ENCODE measurements at places on chromosomes 4 and X. TPM values are rescaled to one million over a fixed set of nuclear protein-coding genes. Genes with fewer than 3 reads are reported as not detected.

- DNase-seq = peak; percentile 43
These were observed 84.5 kb downstream of the CT47B1 start for GRCh38 chrX:120791013-120791643.

GRCh38 chr4:114384629-114385028 is 214.0 kb upstream of the UGT8 start:
- DNase-seq = peak; percentile 77

DNA sequence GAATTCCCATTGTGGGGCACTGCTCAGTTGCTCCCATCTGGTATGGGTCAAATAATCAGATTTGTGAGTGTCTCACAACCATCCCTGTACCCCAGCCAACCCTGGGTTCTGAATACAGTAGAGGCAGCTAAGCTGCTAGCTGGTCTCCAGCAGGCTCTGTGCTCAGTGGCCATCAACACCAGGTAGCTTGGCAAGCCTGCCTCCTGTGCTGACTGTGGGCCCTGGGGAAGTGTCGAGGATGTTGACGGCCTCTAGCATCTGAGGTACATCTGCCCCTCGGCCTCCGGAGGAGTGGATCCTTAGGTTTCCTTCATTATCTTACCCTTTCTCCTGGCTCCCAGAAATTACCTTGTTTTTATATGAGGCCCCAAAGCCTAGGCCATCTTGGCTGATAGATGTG is 13.3 kb downstream of the RNF4 start:
- DNase-seq = no peak

DNA sequence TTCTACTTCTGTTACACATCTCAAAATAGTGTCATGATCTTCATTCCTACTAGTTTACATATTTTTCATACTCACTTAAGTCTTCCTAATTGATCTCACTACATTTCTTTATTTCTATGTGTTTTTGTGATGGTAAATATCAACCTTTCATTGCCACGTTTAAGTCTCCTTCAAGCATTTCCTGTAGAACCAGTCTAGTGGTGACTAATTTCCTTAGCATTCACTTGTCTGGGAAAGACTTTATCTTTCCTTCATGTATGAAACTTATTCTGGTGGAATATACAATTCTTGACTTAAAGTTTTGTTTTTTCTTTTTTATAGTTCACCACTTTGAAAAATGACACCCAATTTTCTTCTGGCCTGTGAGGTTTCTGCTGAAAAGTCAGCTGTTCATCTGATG is 181.4 kb upstream of the NEIL3 start:
- peak; percentile 72 for DNase-seq

DNA sequence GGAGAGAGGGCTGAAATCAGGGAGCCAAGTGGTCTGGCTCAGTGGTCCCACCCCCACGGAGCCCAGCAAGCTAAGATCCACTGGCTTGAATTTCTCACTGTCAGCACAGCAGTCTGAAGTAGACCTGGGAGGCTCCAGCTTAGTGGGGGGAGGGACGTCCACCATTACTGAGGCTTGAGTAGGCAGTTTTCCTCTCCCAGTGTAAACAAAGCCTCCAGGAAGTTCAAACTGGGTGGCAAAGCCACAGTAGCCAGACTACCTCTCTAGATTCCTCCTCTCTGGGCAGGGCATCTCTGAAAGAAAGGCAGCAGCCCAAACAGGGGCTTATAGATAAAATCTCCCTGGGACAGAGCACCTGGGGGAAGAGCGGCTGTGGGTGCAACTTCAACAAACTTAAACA is 88.1 kb downstream of the NPFFR2 start:
- no peak for DNase-seq

DNA sequence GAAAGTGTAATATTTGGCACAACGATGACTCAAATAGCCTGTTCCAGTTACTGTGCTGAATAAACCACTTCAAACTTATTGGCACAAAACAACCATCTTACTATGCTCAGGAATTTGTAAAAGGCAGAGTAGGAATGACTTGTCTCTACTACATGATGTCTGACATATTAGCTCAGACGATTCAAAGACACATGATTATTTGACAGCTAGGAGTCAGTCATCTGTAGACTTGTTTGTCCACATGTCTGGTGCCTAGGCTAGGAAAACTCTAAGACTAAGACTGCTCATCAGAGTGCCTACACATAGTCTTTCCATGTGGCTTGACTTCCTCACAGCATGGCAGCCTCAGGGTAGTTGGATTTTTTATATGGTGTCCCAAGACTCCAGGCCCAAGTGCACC is 154.5 kb downstream of the FANCB start:
- DNase-seq = peak; percentile 10

GRCh38 chr4:24240655-24241054 is 343.7 kb downstream of the DHX15 start:
- DNase-seq = no peak

PRDM5 gene
- total RNA-seq = 12.8 TPM

H2BW2 gene
- not detected for total RNA-seq

SLC16A2 gene
- 5.3 TPM for total RNA-seq

GRCh38 chr4:164977243-164978164 is at the start of gene TRIM61:
TRIM61 (minus strand) TSS chr4:164977657; CDS start chr4:164970002, 7,655 bp downstream.
- peak; percentile 54 for DNase-seq

FAM9B gene
- not detected for total RNA-seq

GRCh38 chr4:63922146-63922545 is 487.1 kb downstream of the TECRL start:
- no peak for DNase-seq

- DNase-seq = no peak
These were observed 723 bp downstream of the TMEM192 start for GRCh38 chr4:165111906-165112367.

DNA sequence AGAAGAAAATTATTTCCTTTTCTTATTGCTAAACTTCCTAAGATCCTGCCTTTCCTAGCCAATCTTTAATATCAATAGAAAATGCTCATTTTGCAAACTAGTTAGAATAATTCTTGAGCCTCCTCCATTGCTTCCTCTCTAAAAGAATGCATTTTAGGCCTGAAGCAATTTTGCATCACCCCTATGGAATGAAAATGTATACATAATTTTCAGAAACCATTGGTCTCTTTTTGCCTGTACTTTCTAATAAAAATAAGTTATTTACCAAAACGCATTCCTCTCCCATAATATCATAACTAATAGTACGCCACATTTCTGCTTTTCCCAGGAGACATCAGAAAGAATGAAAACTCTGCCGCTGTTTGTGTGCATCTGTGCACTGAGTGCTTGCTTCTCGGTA is 1.7 kb downstream of the MUC7 start:
- DNase-seq = peak; percentile 38

DNA sequence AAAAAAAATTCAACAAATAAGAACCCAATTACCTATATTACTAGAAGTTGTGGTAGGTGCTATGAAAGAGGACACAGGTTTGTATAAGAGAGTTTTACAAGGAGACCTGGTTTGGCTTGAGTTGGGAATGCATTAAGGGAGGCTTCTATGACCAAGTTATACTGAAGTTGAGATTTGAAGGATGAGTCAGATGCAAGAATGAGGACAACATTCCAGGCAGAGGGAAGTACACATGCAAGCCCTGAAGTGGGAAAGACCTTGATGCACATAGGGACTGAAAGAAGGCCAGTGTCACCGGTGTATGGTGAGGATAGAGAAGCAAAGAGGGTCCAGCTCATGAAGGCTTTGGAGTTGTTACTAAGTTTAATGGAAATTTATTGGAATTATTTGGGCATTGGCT is 52.2 kb downstream of the ANK2 start:
- DNase-seq = peak; percentile 5

DNA sequence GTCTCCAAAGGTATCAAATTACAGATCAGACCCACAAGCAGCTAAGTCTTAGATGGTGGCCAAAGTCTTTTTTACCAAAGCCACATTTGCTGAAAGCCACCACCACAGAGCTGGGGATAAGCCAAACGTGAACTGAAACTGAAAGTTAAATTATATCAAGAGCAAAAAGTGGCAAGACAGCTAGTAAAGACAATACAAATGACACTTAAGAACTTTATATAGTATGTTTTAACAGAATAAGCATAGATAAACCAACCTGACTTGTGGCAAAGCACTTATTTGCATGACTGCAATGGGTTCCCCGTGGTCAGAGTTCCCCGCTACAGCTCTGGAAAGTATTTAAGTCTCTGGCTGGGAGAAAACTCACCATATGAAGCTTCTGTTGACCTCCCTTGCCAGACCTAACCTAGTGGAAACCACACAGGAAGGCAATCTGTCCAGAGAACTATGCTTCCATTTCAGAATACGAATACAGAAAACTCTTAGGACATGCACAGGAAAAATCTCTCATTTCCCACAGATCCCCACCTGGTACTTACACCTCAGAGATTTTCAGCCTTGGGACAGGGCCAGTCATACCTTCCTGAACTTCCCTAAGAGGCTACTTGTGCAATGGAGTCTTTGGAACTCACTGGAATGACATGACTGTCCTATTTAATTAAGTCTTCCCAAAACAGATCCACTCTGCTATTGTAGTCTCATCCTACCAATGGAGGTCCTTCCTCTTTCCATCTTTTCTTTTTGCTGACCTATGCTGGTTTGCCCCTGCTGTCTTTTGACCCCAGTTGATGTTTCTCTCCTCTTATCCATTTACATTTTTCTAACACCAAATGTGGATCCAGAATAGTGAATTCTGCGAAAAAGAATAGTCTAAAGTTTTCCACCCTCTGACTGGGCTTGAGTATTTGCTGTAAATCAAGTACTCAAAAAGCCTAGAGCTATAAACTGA is 225.1 kb downstream of the NR3C2 start:
- DNase-seq = no peak

GRCh38 chr4:56307423-56307822 is 79.9 kb downstream of the AASDH start:
- DNase-seq = peak; percentile 4

- peak; percentile 17 for DNase-seq
These were observed 391.2 kb downstream of the ANKRD50 start for GRCh38 chr4:124321364-124321763.

ZNF711 gene
- total RNA-seq = 2.3 TPM

PAK3 gene
- 0.56 TPM for total RNA-seq

DNA sequence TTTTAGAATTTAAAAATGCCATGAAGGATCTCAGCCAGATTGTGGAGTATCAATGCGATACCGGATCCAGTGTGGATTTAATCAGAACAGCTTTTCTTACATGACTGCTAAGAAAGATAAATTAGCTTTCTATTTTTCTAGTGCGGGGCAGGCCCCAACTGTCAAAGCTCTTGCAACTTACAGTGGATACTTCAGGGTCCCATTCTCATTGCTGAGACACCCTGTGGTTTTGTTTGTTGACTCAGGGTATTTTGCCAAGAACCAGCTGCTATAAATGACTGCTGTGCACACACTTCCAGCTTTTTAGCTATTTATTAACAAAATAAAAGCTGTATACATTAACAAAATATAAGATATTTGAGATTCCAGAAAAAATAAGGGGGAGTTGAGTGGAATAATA is 166.4 kb downstream of the DCLK2 start:
- peak; percentile 78 for DNase-seq

DNA sequence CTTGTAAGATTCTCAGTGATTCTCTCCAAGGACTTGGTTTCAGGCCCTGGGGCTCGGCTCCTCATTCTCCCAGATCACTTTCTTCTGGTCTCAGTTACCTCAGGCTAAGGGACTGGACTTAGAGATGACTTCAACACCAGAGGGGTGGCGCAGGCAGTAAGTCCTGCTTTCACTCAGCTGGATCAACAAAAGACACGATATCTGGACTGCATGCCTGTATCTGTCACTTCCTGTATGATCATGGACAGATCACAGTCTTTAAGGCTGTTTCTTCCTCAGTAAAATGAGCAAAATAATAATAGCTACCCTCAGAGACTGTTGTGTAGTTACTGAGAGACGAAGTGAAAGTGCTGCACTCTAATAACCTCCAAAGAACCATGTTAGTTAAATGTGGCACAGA is 19.5 kb upstream of the CXCR3 start:
- peak; percentile 70 for DNase-seq

- DNase-seq = no peak
These were observed 50.5 kb downstream of the RGS12 start for GRCh38 chr4:3343358-3343757.

AR gene
- 4.7 TPM for total RNA-seq

GRCh38 chr4:48290146-48290772 is 20.6 kb upstream of the TEC start:
- no peak for DNase-seq

- DNase-seq = no peak
These were observed 5.7 kb downstream of the PLP2 start for GRCh38 chrX:49177338-49177833.

DNA sequence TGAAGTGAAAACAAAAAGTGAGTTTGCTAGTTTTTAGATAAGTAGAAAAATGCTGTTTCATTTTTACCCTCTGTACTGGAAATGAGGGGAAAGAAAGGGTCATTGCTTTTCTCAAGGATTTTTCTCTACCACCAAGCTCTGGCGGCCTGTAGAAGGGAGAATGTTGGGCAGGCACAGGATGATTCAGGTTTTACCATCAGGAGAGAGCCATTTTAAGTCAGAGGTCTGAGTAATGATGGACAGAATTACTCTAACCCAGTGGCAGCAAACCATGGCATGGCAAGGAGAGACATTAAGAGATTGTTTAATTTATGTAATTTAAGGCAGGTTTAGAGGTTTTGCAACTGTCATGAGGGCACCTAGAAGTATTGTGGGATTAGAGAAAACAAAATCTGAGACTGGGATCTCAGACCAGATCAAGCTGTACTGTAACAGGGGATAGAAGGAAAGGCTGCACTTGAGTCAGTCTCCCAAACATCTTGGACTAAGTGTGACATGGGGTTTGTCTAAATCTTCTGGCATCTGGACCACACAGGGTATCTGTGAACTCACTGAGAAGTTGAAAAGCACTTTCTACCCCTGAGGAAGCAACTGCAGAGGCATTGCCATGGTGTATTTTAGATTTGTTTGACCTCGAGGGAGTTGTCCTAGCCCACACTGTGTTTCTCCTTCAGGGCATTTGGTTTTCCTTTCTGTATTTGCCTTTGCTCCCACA is 81.6 kb downstream of the BANK1 start:
- DNase-seq = no peak

GRCh38 chr4:56857601-56858309 is 36.3 kb upstream of the SPINK2 start:
- no peak for DNase-seq

MFAP3L gene
- total RNA-seq = 0.36 TPM

CT45A1 gene
- not detected for total RNA-seq

TRPC5OS gene
- not detected for total RNA-seq

GRCh38 chr4:190020790-190021717 is 6.0 kb downstream of the FRG2 start:
- peak; percentile 29 for DNase-seq

- DNase-seq = no peak
These were observed 264.6 kb upstream of the CLNK start for GRCh38 chr4:10949039-10949733.

GRCh38 chrX:7088968-7089615 is 58.4 kb upstream of the STS start:
- no peak for DNase-seq

C4orf50 gene
- total RNA-seq = not detected

Data from IMR-90 (cell line).